ENCODE measurements at places on chromosomes 12 and 14.

DNA sequence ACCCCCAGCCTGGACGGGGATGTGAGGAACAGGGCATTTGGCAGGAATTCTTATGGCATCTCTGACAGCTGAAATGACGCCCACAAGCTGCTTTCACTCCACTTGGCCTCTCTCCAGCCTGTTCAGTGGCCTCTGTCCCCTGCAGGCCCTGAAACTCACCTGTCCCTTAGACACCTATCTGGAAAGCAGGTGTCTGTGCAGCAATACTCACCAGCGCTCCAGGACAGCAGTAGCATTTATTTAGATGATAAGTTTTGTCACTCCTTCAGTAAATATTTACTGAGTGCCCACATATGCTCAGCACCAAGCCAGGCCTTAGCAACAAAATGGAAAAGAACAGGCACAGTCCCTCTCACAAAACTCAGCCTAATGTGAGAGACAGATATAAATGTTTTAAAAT, 311.1 kb upstream of the FKBP4 start:
- DNase-seq: no peak

DNA sequence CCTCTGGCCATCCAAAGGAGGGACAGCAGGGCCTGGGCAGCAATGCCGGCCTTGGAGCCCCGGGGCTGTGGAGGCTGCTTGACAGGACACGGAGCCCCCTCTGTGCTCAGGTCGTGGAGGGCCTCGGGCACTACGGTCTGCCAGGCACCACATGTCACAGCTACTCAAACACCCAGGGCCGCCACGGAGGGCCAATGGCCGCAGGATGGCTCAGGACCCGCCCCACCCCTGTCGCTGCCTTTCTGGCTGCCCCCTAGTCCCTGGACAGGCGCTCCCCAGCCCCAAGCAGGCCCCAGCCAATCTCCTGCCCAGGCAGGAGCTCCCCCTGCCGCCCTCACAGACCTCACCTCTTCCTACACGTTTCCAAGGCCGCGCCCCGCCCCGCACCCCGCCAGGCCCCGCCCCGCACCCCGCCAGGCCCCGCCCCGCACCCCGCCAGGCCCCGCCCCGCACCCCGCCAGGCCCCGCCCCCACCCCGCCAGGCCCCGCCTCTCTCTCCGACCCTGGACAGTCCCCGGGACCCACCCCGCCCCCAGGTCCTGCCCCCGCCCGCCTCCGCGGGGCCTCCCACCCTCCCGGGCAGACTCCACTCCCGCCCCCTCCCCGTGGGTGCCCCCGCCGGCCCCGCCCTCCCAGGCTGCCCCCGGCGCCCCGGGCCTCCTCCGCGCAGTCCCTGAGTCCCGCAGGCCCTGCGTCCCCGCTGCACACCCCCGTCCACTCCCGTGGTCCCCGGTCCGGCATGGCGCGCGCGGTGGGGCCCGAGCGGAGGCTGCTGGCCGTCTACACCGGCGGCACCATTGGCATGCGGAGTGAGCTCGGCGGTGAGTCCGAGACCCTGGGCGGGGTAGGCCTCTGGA, at the start of gene ASPG:
ASPG (plus strand) TSS at position 669 of the 857 bp plus-strand sequence; CDS start at position 740, 71 bp downstream.
- no peak for DNase-seq

DNA sequence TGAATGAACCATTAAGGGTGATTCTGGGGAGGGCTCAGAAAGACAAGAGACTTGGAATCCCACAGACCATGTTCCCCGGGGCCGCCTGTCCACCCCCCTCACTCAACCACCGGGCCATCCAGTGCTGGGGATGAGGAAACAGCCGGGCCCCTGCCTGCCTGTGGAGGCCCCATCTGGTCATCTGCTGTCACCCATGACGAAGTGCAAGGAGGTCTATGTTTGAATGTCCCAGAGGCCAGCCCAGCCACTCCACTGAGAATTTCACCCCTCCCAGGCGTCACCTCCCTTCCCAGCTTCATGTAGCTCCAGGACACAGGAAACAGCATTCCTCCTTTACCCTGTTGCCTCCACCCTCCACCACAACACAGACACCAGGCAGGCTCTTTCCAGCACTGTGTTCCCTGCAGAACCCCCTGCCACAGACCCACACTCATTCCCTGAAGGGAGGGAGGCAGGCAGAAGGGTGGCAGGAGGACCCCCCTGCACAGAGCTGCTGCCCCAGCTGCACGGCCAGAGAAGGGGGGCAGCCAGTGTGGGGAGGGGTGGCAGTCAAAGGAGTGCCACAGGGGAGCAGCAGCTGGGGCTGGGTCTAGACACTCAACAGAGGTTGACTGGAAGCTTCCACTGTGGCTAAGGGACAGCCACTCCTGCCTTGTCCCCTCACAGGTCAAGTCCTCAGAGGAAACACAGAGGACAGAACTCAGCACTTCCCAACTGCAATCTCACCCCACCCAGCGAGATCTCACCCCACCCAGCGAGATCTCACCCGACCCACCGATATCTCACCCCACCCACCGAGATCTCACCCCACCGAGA, 50.3 kb upstream of the PPP2R5C start:
- DNase-seq: no peak

GRCh38 chr12:93144109-93144508, 215.0 kb upstream of the EEA1 start:
- no peak for DNase-seq

DNA sequence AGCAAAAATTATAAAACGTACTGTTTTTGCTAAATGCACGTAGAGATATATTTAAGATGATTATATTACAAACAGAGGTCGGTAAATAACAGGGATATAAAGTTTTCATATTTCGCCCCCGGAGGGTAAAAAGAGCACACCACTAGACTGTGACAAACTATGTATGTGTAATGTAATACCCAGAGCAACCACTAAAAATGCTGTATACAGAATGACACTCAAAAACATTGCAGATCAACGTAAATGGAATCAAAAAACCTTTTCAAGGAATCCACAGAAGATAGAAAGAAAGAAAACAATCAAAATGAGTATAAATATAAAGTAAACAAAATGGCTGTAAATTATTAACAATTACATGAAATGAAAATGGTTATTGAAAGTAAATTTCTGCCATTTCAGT, 37.6 kb upstream of the PRB4 start:
- DNase-seq: no peak

Data from stimulated activated naive CD8-positive, alpha-beta T cell treated with anti-CD3 and anti-CD28 coated beads, Interleukin-15, amount 100 ng/mL, for 72 hours (primary cell).